GM23248 (cell line): ENCODE measurements at places on chromosomes 2 and 18.

DNA sequence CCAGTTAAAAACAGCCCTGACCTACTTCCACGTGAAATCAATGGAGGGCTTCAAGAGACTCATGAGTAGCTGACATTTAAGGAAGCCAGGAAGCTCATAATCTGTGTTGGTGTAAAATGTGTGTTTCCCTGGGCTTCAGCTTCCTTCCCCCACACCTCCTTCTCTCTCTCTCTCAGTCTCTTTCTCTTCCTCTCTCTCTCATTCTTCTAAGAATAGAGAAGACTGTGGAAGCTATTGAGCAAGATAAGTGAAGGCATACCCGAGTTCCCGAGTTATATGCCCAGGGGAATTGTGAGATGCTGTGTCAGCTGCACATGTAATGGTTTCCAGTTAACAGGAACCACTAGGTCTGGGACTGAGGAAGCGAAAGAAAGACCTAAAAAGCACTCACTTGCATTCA is 199.4 kb downstream of the NYAP2 start:
- peak; percentile 27 for DNase-seq

- DNase-seq, result no peak
These were observed 46.3 kb upstream of the SEMA4C start for GRCh38 chr2:96916156-96916630.

DNA sequence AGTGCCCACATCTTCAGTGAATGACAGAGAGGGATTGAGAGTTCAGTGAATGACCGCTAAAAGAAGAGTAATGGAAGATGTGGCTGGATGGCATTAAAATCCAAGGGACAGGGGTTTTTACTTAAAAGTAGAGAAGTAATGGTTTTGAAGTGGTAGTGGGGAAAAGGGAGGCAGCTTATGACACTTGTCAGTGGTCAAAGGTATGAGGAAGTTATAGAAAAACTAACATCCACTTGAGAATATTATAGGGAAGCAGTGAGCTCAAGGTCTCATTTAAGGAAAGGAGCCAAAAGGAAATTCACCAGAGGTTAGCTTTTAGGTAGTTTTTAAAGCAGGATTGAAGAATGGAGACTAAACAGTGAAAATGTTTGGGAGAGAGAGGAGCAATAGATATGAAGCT is 24.3 kb downstream of the CDK15 start:
- no peak for DNase-seq

DNA sequence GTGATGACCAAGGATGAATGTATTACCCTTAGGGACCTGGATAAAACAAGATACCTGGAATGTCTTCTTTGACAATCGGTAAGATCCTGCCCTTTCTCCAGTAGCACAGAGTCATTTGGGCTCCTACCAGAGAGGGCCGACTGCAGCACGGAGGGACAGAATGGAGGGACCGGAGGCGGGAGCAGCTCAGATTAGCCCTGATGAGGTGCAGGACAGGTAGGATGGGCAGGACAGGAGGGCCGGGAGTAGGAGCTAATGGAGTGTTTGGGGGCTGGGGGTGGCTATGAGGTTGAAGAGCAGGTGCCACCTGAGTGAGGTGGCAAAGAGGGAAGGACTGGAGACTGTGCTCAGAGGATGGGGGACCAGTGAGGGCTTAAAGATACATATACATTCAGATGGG is 9.9 kb upstream of the PRELID3A start:
- DNase-seq, result no peak

DNA sequence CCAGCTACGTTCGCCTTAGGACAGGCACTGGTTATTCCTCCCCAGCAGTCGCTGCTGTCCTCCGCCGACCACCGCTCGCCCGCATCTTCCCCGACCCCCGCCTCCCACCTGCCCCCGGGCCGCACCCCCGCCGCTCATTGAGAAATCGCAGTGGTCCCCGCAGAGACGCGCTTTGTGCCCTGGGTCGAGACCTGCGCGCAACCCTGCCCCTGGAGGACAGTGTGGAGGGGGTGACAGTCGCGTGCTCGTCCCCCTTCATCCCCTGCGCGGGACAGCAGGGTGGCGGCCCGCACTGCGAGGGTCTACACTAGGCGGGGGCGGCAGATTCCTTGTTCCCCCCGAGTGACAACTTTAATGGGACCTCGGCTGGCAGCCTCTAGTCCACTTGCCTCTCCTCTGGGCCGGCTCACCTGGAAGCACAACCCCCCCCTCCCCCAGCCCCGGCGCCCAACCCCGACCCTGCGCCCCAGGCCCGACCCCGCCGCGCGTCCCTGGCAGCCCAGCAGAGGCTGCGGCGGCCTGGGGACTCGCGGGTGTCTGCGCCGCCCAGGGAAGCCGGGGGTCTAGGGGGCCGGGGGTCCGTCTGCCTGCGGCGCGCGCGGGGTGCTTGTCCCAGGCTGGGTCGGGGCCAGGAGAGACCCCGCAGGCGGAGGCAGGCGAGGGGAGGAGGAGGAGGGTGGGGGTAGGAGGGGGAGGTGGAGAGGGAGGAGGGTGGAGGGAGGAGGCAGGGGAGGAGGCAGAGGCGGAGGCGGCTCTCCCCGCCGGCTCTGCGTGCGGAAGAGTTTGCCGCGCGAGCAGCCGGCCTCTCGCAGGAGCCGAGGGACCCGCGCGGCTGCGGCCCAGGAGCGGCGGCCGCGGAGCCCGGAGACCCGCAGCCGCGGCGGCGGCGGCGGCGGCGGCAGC is at the start of gene NPAS2:
TSS of gene NPAS2 (plus strand) at position 770 of the 903 bp plus-strand sequence. CDS start 84,616 bp downstream, outside the sequence.
- peak; percentile 75 for DNase-seq

DNA sequence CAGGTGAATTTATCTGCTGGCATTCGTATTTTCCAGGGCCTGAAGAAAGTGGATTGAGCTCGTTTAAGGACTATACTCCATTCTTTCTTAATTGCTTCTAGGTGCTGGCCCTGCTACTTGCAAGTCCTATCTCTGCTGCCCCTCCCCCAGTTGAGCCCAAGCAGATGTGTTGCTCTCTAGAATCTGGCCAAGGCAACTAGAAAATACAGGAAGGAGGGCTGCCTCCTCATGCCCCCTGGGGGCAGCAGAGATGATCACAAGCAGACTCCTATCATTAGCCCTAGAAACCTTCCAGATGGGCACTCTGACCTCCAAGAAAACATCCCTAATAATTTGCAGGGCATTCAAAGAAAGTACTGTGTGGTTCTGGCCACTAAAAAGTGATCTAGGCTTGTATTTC is 72.5 kb upstream of the CYP26B1 start:
- no peak for DNase-seq

- DNase-seq, result no peak
These were observed 30.9 kb downstream of the METTL21A start for GRCh38 chr2:207594264-207594663.

GRCh38 chr2:43405829-43406228 is 179.4 kb upstream of the ZFP36L2 start:
- DNase-seq, result no peak

DNA sequence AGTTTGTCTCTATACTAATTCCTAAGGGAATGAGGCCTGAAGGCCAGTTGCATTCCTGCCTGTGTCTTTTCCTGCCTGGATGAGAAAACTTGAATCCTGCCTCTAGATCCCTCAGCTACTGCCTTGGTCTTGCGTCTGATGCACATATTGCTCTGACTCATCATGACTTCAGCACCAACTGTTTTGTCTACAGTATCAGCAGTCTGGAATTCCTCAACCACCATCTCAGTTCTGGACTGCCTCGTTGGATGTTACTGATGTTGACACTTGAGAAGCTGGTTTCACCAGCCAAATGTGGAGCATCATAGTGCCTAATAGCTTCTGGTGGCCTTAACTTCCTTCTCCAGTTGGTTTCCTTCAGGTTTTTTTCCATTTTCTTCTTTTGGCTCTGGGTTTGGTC is 211.0 kb downstream of the CTNNA2 start:
- DNase-seq, result peak; percentile 90

DNA sequence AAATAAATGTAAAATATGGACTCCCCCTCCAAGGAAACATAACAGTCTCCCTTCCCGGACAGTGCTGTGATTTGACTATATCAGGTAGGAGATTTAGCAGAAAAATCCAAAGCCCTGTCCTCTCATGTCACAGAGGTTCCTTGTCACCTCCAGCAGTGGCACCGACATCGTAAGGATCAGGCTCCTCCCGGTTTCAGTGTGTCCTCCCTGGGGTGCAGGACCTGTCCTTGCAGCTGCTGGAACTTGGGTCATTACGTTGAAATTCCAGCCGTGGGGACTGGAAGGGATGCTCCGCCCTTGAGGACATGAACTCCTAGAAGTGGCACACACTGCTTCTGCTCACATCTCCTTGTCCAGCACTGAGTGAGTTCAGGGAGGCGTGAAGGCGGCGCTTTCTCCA is 101.1 kb upstream of the ODC1 start:
- DNase-seq, result no peak
